ENCODE measurements at places on chromosomes 11 and 22.

GRCh38 chr11:128179512-128179911, 407.8 kb downstream of the ETS1 start:
- no peak for DNase-seq

DNA sequence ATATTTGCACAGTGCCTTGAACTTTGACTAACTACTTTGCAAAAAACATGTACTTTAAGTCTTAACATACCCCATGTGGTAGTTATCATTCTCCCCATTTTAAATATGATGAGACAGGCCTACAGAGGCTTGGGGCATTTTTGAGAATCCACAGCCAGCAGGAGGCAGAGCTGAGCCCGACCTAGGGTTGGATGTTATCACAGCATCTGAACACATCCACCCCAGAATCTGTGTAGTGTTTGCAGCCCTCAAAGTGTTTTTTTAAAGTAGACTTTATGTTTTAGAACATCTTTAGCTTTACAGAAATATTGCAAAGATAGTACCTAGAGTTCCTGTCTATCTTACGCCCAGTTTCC, 17.6 kb downstream of the OTOG start:
- no peak for DNase-seq

DNA sequence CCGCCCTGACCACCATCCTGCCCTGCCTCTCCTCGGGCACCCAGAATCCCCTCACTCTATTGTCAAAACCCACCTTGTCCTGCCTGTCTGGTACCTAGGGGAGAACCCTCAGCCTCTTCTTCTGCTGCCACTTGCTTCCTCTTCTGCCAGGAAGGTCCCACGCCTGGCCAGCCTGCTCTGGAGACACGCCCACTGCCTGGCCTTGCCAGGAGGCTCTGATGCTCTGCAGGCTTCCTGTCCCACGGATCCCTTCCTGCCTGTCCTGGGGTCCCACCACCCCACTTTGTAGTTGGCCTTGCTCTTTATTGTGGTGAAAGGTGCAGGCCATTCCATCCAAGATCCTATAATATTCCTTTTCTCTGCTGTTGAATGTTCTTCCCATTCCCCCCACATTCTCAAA, 63.4 kb downstream of the BMAL1 start:
- no peak for DNase-seq

DNA sequence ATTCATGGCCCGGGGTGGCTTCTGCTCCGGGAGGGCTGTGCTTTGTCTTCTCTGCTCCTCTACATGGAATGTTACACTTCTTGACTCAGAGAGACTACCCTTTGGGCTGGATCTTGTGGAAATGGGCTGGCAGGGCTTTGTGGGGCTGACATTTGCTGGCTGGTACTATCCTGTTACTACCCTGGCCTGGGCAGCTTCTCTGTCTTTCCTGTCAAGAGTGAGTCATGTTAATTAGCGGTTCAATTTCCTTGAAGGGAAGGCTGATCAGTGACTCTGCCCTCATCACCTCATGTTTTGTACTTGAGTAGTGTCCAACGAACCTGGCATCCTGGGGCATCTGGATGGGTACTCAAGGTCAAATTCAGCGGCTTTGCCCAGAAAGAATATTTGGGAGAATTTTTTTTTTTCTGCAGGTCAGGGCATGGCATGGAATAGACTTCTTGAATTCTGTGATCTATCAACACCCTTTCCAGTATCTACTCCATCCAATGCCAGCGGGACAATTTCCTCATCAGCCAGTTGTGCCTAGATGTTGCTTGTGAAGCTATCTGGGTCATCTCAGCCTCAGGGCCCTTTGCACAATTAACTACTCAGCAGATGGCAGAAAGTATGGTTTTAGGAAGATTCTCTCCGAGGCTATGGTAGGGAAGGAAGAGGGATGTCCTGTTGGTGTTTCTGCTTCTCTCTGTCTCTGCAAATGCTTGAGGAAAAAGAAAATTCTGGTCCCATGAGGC, 140.5 kb upstream of the PLET1 start:
- no peak for DNase-seq

DNA sequence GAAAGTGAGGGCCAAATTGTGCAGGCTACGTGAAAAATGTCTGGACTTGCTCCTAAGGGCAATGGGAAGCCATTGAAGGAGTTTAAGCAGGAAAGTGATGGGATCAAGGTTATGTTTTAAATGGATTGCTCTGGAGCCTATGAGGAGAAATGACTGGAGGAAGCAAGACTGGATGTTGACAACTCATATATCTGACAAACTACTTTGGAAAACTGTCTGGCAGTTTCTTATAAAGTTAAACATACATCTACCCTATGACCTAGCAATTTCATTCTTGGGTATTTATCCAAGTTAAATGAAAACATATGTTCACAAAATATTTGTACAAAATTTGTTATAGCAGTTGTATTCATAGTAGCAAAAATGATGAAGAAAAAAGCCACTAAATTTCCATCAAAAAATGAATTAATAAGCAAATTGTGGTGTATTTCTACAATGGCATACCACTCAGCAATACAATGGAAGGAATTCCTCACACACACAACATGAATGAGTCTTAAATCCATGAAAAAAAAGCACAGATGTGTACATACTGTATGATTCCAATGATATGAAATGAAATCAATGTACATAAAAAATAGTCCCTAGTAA, 24.1 kb downstream of the FZD4 start:
- DNase-seq: no peak

DNA sequence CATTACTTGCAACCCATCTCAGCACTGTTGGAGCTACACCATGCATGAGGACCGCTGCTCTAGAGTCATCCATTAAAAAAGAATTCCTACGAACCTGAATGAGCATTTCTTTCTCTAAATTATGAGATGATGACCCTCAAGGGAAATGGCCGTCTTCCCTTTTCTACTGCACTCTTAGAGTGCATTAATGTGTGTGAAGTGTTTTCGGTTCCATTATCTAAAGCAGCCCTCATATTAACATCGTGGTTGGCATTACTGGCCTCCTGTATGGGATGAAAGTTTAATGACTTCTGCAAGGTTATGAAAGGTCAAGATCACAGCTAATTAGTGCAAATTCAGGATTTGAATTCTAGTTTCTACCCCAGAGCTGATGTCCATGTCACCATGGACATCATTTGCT, 16.7 kb downstream of the CD44 start:
- DNase-seq: no peak

GRCh38 chr11:92865352-92865751, 104.1 kb upstream of the MTNR1B start:
- DNase-seq: no peak

DNA sequence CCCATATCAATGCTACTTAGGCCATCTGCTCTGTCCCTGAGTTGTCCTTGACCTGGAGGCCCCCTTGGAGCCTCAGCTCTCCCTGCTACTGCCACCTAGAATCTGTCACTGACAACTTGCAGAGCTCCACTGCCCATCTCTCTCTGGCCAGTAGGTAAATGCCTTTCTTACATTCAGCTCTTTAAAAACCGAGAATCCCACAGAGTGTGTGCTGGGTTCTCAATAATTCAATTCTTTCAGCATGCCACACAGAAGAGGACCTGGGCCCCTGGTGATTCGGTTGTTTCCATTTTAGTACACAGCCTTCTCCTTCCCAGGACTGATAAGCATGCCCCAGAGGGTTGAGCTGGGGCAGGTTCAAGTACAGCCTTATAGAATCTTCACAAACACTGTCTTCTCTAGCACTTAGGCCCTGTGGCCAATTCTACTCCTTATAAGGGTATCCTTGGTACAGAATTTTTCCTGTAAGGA, 22.0 kb upstream of the IPO7 start:
- no peak for DNase-seq
